HT1080 (cell line): ENCODE measurements at places on chromosomes 7 and 10.

DNA sequence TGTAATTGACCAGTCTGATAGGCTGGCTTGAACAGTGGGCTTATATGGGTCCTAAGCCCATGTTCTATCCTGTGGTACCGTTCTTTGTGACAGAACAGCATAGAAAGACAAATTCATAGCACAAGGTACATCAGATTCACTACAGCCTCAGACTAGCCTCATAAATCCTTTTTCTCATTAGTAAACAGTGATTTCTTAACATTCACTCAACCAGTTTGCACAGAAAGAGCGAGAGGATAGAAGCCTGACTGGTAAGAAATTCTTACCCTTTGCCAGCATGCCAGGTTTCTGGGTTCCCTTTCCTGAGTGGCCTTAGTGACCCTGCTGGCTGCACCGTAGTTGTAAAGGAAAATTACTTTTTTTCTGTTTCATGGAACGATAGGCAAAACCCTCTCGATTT lies 412.1 kb downstream of the SH2D4B start:
- DNase-seq = no peak

GRCh38 chr7:149685455-149685854 lies 87.9 kb downstream of the ZNF467 start:
- peak; percentile 56 for DNase-seq

GRCh38 chr10:102268375-102268888 lies 23.1 kb downstream of the GBF1 start:
- peak; percentile 38 for DNase-seq

DNA sequence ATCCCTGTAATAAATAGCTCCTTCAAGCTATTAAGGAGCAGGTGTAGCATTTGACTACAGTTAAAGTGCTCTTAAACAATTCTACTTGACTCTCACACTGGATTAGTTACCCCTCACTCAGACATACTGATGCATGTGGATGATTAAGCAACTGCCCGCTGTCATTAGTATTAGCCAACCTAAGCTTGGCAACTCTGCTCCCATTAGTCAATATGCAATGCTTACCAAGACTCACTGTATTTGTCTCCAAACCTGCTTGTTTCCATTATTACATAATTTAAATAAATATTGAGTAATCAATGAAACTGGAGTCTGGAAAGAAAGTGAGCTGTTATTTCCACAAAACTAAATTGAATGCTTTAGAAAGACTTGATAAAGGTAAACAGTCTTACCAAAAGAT lies 144.0 kb upstream of the ASAH2 start:
- DNase-seq = no peak

GRCh38 chr7:141704741-141705140 lies 2.8 kb upstream of the DENND11 start:
- DNase-seq = no peak

DNA sequence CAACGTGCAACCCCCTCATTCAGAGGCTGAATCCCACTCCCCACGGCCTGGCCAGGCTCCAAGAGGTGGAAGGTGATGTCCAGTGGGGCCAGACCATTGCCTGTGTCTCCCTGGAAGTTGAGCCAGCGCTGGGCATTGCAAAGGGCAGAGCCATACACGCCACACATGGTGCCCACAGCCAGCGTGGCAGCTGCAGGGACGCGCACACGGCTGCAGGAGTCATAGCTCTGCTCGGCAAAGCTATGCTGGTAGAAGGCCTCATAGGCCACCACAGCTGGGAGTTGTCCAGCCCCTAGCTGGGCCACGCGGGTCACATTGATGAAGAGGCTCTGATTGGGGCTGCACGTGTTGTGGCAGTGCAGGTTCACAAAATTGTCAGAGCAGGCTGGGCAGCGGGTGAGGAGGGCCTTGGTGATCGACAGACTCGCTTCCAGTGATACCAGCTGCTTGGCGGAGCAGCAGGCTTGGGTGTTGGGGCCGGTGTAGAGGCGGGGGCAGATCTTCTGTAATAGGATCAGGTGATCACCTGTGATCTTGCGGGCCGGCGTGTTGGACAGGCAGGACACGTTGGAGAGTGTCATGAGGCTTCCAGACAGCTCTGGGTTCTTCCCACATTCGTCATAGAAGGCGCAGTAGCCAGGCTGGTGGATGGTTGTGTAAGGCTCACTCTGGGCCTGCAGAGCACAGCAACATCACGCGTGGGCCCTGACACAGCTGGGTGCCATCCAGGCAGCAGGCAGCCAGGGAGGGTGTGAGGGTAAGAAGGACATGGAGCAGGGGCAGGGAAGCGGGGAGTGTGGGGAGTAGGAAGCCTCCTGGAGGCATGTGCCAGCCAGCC lies 1.2 kb downstream of the NPC1L1 start:
- DNase-seq = no peak

GRCh38 chr10:80461208-80462183 lies 7.4 kb downstream of the TSPAN14 start:
- DNase-seq = no peak

DNA sequence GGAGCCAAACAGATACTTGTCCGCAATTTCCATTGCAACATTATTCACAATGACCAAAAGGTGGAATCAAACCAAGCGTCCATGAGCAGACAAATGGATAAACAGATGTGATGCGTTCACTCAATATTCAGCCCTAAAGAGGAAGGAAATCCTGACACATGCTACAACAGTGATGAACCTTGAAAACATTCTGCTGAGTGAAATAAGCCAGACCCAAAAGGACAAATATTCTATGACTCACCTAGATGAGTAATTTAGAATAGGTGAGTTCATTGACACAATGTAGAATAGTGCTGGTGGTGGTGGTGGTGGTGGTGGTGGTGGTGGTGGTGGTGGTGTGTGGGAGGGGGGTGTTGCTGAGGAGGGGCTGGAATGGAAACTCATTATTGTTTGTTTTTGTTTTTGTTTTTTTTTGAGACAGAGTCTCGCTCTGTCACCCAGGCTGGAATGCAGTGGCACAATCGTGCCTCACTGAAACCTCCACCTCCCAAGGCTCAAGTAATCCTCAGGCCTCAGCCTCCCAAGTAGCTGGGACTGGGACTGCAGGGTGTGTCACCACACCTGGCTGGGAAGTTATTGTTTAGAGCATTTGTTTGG lies 28.6 kb downstream of the SMKR1 start:
- peak; percentile 95 for DNase-seq

DNA sequence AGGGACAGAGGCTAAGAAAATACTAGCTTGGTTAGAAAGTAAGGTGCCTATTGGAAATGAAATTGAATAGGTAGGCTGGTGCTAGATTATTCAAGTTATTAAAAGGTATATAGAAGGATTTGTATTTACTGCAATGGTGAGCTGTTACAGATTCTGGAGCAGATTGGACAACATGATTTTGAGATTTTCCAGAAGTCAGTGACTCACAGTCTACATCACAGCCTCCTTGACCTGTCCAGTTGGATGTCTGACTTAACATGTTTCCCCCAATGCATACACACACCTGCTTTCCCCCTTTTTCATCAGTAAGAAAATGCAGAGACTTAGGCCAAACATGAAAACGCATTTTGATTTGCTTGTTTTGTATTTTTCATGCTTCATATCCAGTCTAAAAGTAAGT lies 33.4 kb downstream of the STARD3NL start:
- no peak for DNase-seq

DNA sequence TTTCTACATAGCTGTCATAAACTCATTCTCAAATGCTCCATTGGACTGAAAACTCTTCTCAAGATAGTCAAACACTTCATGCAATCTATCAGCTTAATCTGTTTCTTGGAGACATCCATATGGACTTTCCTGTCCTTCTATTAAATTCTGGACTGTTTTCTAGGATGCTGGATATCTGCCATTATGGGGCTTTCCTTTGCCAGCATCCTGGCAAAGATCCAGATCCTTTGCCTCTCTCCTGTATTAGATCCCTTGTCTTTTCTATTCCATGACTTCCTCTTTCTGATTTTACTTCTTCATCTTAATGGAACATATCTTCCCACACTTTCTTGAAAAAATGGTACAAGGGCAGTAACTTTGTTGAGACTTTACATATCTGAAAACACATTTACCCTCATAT lies 35.9 kb upstream of the SKAP2 start:
- DNase-seq = peak; percentile 8

DNA sequence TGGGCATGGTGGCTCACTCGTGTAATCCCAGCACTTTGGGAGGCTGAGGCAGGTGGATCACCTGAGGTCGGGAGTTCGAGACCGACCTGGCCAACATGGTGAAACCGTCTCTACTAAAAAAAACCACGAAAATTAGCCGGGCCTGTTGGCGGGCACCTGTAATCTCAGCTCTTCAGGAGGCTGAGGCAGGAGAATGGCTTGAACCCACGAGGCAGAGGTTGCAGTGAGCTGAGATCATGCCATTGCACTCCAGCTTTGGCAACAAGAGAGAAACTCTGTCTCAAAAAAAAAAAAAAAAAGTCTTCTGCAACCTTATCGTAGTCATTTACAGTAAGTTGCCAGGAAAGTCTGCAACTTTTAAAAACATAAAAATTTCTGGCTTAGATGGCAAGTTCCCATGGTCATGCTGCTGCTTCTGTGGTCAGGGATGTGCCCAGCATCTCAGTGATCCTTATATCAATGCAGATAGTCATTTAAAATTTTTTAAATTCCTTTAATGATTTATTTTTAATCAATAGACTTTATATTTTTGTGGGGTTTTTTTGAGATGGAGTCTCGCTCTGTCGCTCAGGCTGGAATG lies 15.6 kb downstream of the SUFU start:
- no peak for DNase-seq

DNA sequence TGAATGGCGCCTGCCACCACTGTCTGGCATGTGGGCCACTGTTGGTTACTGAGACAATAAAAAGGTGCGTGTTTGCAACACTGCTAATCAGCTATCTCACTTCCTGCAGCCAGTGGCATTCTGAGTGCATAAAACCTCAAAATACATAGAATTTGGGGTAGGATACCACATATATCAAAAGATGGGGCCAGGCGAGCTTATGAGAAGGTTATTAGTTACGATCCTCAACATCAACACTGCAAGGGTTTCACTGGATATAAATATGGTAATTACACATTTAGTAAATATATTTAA lies 200.2 kb downstream of the WDR37 start:
- DNase-seq = no peak

GRCh38 chr10:80485946-80486764 lies 32.0 kb downstream of the TSPAN14 start:
- no peak for DNase-seq

DNA sequence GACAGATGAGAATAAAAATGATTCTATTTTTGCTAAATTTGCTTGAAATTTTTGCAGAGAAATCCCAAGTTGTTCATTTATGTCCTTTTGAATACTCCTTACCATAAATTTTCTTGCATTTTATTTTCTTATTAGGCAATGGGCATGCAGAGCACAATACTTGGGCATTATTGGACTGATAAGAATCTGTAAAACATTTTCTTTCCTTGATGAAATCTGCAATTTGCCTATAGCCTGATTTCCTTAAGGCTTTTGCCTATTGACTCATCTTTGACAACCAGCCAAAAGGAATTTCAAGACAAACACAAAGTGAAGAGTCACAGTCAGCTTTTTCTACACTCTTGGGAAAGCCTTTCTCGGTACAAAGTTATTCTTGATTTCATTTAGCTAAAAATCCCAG lies 30.5 kb upstream of the GNAT3 start:
- DNase-seq = peak; percentile 61

DNA sequence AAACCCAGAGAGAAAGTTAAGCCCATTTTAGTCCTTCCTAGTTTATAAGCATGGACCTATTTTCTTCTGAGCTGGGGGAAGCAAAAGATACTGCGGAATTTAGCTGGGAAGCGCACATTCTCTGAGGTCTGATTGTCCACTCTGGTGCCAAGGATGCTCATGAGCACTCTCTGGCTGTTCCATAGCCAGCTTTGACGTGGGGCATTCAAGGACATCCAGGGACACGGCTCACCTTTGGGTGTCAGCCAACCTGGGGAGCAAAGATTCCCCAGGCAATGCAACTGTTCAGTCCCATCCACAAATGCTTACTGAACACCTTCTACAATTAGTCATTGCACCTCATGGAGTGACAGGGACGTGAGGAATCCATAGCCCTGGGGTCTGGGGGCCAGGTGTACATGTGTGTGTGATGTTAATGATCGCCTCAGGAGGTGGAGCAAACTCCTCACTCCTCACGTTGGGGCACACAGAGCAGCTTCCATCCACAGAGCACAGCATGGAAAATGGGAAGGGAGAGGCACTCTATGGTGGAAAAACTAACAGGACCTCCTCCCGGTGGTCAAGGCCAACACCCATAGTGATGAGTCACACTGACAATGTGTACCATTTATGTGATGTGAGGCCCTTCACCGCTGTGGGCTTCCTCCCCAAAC lies 67.5 kb upstream of the IGFBP3 start:
- no peak for DNase-seq

DNA sequence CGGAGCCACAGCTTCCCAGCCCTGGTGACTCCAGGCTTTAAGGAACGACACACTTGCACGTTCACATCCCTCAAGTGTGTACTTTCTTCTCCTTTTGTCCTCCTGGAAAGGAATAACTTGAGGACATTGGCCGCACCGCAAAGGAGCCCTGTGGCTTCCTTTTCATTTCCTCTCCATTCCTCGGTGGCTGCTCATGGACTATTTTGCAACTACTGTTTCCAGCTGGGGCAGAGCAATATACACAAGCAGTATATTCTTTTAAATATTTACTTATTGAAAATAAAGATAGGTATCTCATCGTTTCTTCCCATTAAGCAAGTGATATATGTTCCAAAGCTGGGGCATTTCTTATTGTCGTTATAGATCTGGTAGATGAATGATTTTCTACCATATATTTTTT lies 97.2 kb upstream of the LYZL1 start:
- DNase-seq = peak; percentile 30

GRCh38 chr10:81814842-81815241 lies 60.2 kb upstream of the NRG3 start:
- no peak for DNase-seq

DNA sequence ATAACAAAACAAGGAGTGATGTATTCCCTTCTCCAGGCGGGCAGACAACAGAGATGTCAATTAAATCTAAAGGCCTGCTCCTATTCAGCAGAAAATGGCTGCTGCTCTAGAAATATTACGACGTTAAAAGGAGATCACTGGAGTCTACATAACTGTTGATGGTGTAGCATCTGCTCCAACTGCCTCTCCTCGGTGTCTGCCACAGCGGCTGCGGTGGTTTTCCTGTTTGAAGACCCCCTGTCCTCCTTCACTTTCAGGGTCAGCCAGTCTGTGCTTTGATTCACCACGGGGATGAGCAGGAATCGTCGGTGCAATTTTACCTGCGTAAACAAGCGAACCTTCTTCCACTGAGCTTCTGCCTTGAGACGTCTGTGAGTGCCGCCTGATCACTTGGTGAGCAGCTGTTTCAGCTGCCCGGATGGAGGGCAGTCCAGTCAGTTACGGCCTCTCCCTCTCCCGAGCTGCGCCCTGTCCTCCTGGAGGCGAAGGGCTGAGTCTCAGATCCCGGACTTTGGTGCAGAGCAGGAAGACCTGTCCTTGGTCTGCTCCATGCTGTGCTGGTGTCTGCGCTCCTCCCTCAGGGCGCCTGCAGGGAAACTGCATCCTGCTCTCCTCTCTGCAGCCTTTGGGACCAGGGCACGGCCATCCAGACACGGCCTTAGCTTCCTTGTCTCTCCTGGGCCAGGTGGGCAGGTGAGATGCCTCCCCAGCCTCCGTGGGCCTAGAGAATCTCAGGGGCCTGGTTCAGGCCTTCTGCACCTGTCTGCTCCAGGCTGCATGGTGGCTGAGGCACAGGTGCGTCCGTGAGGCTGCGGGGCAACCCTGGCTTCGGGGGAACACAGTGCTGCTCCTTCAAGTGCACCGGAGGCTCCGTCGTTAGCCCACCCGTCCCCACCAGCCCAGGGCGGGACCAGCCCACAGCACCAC lies 326.6 kb downstream of the ADARB2 start:
- no peak for DNase-seq

GRCh38 chr7:5183899-5184298 lies 6.1 kb upstream of the WIPI2 start:
- DNase-seq = no peak
